ENCODE measurements at places on chromosomes 3 and 15.

GRCh38 chr3:188901126-188901525, 270.6 kb upstream of the TPRG1 start:
- DNase-seq = no peak

GRCh38 chr15:66651913-66652642, 50.0 kb upstream of the SMAD6 start:
- no peak for DNase-seq

GRCh38 chr3:4633078-4634004, 140.2 kb downstream of the ITPR1 start:
- DNase-seq = peak; percentile 63

- no peak for DNase-seq
These were observed 9.0 kb downstream of the PODXL2 start for GRCh38 chr3:127637971-127638370.

DNA sequence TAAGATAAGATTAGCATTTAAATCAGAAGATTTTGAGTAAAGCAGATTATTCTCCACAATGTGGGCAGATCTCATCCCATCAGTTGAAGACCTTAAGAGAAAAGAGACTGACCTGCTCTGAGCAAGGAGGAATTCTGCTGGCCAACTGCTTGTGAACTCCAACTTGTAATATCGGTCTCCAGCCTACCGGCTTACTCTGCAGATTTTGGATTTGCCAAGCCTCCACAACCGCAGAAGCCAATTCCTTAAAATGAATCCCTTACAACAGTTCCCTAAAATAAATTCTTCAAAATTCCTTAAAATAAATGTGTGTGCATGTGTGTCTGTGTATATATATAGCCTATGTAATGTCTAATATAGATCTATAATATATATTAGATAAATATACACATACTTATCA, 107.4 kb upstream of the KLF13 start:
- DNase-seq = no peak

DNA sequence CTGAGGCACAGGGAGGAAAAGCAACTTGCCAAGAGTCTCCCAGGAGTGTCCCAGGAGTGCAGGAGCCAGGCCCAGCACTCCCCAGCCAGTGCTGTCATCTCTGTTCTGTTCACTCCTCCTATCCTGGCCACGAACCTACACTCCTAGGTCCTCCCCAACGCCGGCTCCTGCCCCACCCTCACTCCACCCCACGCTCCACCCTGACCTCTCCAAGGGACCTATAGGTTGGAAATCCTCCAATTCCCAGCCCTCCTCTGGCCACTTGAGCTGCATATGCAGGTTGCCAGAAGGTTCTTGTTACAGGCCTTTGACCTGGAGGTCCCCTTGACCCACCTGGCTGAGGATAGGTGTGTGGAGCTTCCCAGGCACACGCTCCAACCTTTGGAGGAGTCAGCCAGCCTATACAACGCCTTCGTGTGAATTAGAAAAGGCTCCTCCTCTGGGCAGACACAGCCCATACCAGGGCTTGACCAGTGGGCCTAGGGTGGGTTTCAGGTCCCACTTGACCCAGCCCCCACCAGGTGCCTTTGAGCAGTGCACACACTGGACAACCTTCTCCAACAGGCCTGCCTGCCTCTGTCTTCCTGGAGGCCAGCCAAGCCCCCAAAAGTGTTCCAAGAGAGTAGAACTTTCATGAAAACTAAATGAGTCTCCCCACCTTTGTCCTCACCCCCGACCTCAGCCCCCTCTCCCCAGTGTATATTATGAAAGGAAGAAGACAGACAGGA, 167.2 kb upstream of the TLE3 start:
- no peak for DNase-seq

DNA sequence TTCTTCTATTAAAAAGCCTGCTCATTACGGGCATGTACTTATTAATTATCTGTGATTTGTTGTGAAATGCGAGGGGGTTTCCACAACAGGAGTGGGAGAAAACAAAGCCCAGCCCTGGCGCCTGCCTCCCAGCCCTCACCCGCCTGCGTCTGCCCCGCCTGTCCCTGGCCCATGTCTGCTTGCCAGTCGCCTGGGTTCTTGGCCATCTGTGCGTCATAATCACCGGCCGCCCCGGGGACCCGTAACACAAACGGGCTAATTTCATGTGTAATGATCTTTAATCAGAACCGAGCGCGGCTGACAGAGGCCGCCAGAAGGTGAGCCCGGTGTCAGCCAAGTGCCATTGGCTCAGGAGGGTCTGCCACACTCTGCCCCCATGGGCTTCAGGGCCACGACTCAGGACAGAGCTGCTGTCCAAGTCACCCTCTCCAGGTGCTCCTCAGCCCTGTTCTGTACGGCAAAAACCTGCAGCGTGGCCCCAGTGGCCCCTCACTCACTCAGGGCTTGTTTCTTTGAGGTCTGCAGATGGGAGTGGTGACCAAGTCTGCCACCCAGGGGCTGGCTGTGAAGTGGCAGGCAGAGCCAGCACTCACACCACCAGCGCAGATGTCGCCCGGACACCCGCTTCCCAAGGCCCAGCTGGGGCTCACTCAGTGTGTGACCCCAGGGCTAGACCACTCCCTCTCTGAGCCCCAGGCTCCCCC, 28.8 kb upstream of the TMEM115 start:
- no peak for DNase-seq

- DNase-seq = no peak
These were observed 100.4 kb upstream of the PHLDB2 start for GRCh38 chr3:111758642-111759041.

- DNase-seq = peak; percentile 18
These were observed 406.0 kb upstream of the WNT5A start for GRCh38 chr3:55893045-55893664.

- no peak for DNase-seq
These were observed 16.2 kb downstream of the LCMT2 start for GRCh38 chr15:43314171-43314570.

DNA sequence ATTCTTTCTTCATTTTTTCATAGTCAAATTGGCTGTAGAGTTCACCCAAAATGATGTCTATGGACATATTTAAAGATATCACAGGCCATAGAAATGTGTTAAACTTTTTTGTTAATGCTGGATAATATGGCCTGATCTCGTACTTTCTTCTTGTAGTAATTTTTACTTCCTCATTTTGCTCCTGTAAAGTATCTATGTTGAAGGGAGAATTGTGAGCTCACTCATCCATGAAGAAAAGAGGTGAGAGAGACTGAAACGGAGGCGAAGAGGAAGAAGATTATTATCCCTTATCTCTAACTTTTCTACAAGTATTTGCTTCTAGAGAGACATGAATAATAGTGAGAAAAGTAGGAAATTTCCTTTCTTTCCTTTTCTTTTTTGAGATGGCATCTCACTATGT, 613.8 kb upstream of the TBL1XR1 start:
- DNase-seq = no peak

DNA sequence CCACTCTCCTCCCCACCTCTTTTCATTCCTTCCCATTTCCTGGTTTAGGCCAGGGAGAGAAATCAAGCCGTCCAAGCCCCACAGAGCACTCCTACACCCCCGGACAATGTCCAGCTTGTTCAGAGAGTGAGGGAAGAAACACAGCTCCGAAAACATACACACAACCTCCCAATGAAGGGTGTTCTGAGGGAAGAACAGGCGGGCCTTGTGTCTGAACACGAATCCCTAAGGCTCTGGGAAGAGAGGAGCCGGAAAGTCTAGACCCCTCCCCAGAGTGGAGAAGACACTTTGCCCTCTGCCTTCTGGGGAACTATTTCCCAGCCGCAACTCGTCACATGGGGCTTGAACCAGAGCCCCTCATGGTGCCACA, 30.5 kb downstream of the ACAN start:
- no peak for DNase-seq

GRCh38 chr3:177158461-177158860, 38.8 kb downstream of the TBL1XR1 start:
- no peak for DNase-seq

DNA sequence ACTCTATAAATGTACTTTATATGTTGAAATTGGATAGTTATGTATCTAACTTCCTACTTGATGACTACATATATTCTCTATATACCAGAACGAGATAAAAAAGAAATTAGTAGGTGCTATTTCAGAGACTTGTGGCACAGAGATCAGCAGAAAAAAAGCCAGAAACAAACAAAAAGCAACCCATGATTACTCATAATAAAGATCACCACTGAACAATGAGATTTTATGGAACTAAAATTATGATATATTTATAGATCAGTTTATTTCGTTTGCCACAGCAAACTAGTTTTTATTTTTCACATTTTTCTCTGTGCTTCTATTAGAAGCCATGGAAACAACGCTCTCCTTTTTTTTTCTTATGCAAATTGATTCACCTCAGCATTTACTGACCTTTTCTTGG, 15.1 kb upstream of the PROK2 start:
- DNase-seq = no peak

- no peak for DNase-seq
These were observed 193.9 kb downstream of the TLE3 start for GRCh38 chr15:69903470-69904469.

DNA sequence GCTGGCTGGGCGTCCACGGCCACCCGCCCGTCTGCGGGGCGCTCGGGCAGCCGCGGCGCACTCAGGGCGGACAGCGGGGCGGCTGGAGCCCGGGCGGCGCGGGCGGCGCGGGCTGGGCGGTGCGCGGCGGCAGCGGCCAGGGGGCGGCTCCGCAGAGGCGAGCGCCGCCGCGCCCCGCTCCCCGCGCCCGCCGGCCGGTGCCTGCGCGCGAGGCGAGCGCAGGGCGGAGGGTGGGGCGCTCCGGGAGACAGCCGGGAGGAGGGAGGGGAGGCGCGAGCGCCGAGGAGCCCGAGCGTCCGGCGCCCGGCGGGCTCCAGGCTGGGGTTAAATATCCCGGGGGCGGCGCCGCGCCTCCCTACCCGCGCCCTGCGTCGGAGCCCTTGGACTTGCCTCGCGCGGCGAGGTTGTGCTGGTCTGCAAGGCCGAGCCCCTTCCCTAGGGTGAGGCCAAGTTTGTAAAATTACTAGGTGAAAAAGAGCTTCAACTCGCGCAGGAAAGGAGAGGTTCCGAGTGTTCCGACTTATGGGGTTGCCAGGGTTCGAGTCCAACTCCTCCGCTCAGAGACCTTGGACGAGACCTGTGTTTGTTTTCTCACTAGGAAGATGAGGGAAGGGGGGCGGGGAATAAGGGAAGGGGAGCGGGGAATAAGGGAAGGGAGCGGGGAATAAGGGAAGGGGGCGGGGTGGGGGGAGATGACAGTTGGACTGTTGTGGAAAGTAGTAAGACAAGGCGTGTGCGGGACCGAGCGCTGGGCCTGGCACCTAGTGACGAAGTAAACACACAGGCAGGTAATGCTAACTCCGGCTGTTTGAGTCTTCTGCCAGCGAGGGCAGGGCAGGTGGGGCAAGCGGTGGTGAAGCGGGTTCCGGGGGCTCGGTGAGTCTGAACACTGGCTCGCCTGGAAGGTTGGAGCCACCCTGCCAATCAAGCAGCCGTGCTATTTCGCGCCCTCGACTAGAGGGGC, at the start of gene TNFAIP8L3:
TNFAIP8L3 (minus strand) TSS at position 301 of the 964 bp plus-strand sequence. CDS start 311 bp downstream, outside the sequence.
- DNase-seq = peak; percentile 38

GRCh38 chr3:42705962-42706585, 3.5 kb upstream of the HHATL start:
- DNase-seq = no peak

DNA sequence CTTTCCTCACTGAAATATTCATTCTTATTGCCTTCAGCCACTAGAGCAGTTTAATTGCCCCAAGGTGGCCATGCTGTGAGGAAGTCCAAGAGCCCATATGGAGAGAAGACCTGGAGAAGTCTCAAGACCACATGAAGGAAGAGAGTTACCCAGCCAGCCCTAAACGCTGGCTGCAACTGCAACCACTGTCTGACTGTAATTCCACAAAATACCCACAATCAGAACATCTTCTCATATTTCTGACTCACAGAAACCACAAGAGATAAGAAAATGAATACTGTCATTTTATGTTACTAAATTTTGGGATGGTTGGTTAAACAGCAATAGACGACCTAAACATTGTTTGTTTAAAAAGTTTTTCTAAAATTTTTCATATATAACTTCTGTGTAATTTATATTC, 14.7 kb upstream of the SST start:
- no peak for DNase-seq

DNA sequence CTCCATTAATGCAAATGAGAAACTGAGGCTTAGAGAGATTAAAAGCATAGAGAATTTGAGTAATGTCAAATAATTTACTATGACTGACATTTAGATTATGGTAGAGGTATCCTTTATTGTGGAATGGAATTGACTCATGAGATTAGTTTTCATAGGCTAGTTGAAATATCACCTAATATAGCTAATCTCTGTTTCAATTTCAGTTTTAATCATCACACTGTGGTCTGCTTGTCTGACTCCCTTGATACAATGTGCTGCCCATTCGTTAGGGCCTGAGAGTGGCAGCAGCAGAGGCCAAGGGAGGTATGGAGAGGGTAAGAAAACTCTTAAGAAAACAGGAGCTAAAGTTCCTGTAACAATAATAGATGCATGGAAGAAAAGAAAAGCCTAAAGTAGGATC, 13.2 kb upstream of the ZBTB20 start:
- no peak for DNase-seq

DNA sequence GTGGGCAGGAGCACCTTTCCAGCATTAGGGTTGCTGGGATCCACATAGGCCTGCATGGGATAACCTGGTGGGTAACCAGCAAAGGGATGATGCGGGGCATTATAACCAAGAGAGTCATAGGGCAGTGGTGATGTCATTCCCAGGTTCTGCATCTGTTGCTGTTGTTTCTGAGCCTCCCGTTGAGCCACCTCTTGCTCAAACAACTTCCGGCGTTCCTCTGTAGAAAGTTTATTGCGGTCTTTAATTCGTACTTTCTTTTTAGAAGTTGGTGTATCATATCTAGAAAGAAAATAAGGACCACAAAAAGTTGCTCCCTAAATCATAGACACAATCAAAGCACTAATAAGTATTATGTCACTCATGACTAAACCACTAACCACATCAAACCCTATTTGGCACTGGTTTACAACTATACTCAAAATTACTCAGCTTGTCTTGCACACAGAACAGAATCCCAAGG, 77.8 kb downstream of the NBEAL2 start:
- DNase-seq = no peak

DNA sequence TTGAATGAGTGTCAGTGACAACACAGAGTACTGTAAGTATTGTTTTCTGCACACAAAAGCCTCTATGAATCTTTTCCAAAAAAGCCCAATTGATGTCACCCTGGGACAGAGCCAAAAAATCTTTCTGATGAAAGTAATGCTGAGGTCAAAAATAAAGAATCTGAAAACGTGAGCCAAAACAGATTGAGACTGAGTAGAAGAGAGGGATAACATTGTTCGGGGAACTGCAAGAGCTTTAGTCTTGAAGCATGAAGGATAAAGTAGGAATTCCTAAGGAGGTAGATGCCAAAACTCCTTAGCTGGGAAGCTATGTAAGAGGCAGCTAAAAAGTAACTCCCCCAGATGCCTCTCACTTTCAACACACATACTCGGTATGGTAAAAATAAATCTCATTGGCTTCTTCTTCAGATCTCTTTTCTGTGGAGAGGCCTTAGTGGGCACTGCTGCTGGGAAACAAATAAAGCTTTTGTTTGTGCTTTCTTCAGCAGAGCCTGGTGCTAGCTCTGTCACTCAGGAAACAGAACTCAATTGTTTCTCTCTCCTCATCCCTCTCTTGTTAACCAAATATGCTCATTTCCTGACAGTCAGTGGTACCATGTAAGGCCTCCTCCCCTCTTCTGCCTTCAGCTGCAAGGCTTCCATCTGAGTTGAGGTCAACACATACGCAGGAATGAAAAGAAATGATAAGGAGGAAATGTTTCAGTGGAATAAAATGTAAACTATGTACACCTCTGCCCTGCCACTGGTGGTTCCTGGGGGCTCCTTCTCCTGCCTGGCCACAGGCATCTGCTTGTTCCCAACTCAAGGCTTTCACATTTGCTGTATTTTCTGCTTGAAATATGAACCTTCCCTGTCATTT, 58.1 kb downstream of the CD200 start:
- DNase-seq = peak; percentile 36

- DNase-seq = peak; percentile 65
These were observed 77.2 kb downstream of the PPP2R3A start for GRCh38 chr3:136042608-136043221.

- no peak for DNase-seq
These were observed 24.0 kb upstream of the ACP3 start for GRCh38 chr3:132293251-132293650.

All from MCF 10A (cell line).